Spinal cord (tissue), 10 donors: ENCODE measurements at places on chromosomes 11 and 22. TPM values are rescaled to one million over a fixed set of nuclear protein-coding genes. Genes with fewer than 3 reads are reported as not detected.

THAP7 gene
- polyA plus RNA-seq, result 30.9 TPM

MRGPRF gene
- 12.0 TPM for polyA plus RNA-seq

MS4A6E gene
- polyA plus RNA-seq, result not detected

SMCO4 gene
- polyA plus RNA-seq, result 18.3 TPM

GAS2L1 gene
- polyA plus RNA-seq, result 23.9 TPM
